ENCODE measurements at places on chromosomes 13 and 19.
A peak's percentile ranks its signal among the peaks of the same experiment; 100 is the strongest.

GRCh38 chr19:20453425-20453935 is 112.1 kb downstream of the ZNF737 start:
- no peak for DNase-seq

- DNase-seq, result no peak
These were observed 24.6 kb downstream of the NAXD start for GRCh38 chr13:110639935-110640334.

DNA sequence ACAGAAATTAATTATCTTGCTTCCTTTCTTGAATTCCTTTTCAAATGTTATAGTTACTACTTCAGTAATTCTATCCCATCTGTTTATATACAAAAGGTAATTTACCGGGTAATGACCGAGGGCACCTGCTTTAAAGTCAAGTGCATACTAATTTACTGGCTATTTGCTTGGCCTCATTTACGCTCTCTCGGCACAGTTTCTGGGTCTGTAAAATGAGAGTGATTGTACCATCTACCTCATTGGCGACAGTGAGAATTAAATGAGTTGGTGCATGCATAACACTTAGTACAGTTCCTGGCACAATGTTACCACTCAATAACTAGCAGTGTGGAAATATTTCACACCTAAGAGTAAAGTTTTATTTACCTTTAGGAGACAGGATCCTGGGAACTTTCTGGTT is 111.6 kb downstream of the GGACT start:
- no peak for DNase-seq

DNA sequence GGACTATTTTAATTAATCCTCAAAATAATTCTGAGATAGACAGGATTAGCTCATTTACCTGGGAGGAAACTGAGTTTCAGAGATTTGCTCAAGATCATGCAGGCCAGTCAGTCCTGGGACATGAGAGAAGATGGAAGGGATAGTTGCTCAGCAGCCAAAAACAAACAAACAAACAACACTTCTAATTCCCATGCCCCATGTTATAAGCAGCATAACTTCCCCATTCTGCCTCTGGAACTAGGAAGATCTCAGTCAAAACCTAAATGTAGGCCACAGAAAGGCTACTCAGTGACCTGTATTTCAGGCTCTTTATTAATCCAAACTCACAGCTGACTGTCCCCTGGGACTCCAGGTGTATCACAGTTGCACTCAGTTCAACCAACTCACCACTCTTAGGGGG is 489.2 kb upstream of the NBEA start:
- DNase-seq, result no peak

- no peak for DNase-seq
These were observed 16.3 kb upstream of the ASF1B start for GRCh38 chr19:14152713-14153112.

GRCh38 chr19:44943801-44944249 is 1.8 kb downstream of the APOC4 start:
- DNase-seq, result no peak

GRCh38 chr19:8451885-8452284 is 7.1 kb downstream of the HNRNPM start:
- peak; percentile 15 for DNase-seq

GRCh38 chr19:18589380-18590272 is 1.0 kb downstream of the REX1BD start:
- peak; percentile 52 for DNase-seq

DNA sequence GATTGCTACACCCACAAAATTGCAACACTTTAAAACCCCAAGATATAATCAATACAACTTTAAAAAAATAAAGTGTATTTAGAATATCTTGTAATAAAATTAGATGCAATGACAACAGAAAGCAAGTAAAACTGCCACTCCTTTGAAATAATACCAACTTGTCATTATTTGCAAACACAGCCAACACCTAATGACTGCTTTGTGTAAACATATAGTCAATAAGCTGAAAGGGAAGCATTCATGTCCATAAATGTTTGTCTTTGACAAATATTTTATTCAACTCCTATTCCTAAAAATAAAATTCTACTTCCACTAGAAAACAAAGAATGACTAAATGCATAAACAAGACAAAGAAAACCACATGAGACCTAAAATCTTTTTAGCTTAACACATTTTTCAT is 6.6 kb downstream of the SMAD9 start:
- no peak for DNase-seq

DNA sequence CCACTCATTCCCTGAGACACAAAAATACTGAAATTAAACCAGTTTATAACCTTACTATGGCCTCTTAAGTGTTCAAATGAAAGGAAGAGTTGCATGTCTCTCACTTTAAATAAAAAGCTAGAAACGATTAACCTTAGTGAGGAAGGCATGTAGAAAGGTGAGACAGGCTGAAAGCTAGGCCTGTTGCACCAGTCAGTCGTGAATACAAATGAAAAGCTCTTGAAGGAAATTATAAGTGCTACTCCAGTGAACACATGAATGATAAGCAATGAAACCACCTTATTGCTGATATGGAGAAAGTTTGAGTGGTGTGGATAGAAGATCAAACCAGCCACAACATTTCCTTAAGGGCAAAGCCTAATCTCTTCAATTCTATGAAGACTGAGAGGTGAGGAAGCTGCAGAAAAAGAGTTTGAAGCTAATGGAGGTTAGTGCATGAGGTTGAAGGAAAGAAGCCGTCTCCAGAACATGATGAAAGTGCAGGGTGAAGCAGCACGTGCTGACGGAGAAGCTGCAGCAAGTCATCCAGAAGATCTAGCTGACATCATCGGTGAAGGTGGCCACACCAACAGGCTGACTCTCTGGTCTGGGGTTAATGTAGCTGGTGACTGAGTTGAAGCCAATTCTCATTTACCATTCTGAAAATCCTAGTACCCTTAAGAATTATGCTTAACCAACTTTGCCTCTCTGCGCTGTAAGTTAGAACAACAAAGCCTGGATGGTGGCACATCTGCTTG is 94.5 kb upstream of the TEX29 start:
- no peak for DNase-seq

- no peak for DNase-seq
These were observed 8.9 kb downstream of the DHX34 start for GRCh38 chr19:47357788-47358680.

DNA sequence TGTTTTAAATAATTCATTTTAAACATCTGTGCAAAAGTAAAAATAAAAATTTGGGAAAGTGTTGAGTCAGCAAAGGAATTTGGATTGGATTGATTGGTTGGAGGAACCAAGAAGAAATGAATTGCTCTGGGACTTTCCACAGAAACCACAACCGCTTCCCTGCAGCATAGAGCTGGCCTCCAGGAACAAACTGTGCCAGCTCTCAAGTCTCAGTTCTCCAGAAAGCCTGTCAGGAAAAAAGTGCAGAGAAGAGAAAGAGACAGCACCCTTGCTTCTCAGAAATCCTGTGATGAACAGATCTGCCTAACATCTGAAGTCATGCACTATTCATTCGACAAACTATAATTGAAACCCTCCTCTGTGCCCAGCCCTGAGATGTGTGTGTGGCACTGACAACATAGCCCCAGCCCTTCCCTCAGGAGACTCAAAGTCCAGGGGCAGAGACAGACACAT is 14.8 kb downstream of the LYPD3 start:
- no peak for DNase-seq

- DNase-seq, result no peak
These were observed 1.1 kb downstream of the SUPT5H start for GRCh38 chr19:39446365-39447084.

DNA sequence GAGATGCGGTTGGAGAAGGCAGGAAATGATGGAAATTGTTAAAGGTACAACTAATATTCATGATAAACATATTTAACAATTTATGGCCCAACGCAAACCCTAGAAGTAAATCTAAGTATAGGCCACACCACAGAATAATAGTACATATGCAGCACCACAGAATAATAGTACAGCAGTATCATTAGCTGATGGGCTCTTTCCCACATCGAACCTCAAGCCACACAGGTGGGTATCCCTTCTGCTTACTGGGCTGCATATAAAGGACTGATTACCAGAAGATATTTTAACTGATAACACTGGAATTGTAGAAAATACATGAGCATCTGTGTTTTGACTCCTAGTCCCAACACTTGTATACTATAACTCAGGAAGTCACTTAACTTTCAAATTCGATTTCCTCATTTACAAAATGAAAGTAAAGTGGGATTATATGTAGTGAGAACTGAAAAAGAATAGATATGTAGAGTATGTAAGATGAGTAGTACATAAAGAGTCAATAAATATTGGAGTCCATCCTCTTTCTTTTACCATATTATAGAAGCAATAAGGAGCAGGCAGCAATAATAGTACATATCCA is 91.5 kb downstream of the TSC22D1 start:
- no peak for DNase-seq

- no peak for DNase-seq
These were observed 173.8 kb downstream of the KDM4B start for GRCh38 chr19:5142725-5143097.

DNA sequence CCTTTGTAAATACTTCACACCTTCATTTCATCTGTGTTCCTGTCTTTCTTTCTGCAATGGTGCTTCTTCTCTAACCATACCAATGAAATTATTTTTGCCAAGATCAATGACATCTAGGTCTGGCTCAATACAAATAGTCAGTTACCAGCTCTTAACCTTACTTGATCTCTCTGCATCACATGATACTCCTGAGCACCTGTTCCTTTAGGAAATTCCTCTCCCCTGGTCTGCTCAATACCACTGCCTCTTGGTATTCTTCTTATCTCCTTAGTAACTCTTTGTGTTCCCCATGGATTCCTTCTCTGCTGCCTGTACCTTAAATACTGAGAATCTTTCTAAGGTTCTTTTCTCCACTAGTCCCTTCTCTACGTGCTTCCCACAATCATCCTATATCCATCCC is 25.9 kb downstream of the SOHLH2 start:
- no peak for DNase-seq

- DNase-seq, result no peak
These were observed 4.1 kb downstream of the PIP5K1C start for GRCh38 chr19:3695986-3696659.

DNA sequence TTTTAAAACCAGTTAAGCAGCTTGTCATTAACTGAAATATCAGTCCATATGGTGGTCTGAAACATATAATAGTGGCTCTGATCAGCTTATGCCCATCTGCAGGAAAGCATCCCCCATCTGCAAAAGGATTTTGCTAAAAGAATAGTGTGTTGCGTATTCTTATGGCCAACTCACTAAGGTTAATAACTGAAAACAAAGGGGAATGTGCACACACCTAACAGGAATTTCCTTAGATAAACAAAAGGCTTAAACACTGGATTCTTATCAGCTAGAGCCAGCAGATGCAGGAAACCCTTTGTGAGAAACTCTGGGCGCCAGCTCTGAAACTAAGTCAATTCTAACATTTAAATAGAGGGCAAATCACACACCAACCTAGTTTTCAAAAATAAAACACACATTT is 22.1 kb downstream of the VPS36 start:
- no peak for DNase-seq

- no peak for DNase-seq
These were observed 285.7 kb downstream of the TBC1D4 start for GRCh38 chr13:75196147-75196837.

GRCh38 chr13:57629821-57630235 is 1.7 kb upstream of the PCDH17 start:
- DNase-seq, result no peak

DNA sequence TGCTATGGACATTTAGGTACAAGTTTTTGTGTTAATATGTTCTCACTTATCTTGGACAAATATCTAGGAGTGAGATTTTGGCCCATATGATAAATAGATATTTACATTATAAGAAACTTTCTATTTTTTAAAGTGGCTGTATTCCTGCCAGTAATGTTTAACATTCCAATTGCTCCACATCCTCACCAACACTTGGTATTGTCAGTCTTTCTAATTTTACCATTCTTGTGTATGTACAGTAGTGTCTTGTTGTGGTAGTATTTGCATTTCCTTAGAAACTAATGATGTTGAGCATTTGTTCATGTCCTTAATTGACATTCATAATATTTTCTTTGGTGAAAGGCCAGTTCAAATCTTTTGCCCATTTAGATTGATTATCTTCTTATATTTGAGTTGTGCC is 171.4 kb upstream of the TSHZ3 start:
- no peak for DNase-seq

DNA sequence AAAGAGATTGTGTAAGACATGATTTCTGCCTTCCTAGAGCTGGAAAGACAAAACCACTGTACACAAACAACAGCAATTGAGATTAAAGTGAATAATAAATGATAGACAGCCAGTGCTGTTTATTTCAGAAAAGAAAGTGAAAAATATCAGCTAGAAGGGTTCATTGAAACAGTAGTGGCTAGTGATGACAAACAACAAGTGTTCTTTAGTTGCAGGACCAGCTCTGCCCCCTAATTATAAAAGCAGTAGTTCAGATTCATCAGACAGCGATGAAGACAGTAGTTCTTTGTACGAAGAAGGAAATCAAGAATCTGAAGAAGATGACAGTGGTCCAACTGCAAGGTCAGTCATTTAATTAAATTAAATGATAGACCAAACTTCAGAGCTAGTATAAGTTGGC is 14.8 kb downstream of the GPALPP1 start:
- DNase-seq, result no peak

DNA sequence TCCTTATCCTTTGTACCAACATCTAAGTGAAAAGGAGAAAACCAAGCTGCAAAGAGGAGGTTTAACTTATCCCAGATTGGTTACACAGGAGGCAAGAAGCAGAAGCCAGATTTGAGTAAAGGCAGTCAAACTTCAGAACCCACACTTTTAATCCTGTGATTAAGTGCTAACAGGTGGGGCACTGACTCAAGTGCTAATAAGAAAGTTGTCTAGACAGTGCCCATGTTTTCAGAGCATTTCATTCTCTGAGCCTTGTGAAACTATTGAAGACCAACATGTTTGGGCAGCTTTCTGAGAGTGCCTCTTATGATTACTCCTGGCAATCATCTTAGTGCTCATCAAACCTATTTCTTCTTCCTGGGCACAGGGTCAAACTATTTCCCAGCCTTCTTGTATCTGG is 380.8 kb downstream of the KCNRG start:
- DNase-seq, result no peak

DNA sequence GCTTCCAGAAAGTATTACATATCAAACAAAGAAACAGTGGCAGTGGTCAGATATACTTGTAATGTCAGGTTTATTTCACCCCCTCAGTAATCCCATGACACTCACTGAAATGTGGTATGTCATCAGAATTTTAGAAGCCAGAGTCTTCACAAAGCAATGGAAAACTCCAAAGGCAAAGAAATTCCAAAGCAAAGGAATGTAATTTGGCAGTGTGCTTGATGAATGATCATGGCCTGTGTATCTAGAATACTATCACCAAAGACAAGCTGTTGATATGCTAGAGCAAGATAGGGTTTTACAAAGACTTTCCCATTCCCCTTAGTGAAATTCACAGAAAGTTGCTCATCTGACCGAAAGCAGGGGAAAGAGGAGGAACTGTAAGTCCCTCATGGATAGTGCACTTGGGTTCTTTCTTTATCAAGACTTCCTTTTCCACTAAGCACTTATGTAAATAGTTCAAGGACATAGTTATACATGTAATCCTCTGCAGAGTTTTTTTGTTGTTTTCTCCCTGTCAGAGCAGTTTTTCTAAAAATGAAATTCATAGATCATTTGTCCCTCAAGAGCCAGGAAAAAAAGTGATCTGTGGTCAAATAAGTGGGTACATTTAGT is 243.4 kb downstream of the NHLRC3 start:
- no peak for DNase-seq

GRCh38 chr19:41195675-41196497 is 2.9 kb downstream of the CYP2S1 start:
- DNase-seq, result no peak

GRCh38 chr13:33257841-33258807 is 27.4 kb downstream of the STARD13 start:
- no peak for DNase-seq

- no peak for DNase-seq
These were observed 207.6 kb downstream of the DNAJC15 start for GRCh38 chr13:43230989-43231388.

- DNase-seq, result no peak
These were observed 270.4 kb downstream of the ENOX1 start for GRCh38 chr13:43516401-43516833.

- DNase-seq, result no peak
These were observed 3.4 kb downstream of the PRR12 start for GRCh38 chr19:49594157-49594992.
